Activated CD8-positive, alpha-beta memory T cell treated with anti-CD3 and anti-CD28 coated beads for 1 hour (primary cell): ENCODE measurements at places on chromosomes 4 and X.

GRCh38 chr4:40530961-40531635 lies 98.6 kb downstream of the RBM47 start:
- no peak for DNase-seq

DNA sequence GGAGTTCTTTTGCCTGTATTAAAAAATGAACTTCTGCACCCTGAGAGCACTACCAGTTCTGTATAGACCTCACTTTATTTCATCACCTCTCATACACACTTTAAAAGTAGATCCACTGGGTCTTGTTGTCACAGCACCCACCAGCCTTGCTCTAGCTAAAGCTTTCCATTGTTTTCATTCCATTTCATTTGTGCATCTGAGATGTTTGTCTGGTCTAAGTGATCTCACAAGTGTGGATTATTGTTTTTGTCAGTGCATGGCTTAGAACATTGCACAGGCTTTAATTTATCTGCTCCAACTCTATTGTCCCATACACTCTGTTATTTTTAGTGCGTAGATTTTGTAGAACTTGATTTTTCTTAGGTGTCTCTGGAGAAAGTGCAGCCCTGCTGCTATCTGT lies 1157.5 kb upstream of the PABPC4L start:
- no peak for DNase-seq

DNA sequence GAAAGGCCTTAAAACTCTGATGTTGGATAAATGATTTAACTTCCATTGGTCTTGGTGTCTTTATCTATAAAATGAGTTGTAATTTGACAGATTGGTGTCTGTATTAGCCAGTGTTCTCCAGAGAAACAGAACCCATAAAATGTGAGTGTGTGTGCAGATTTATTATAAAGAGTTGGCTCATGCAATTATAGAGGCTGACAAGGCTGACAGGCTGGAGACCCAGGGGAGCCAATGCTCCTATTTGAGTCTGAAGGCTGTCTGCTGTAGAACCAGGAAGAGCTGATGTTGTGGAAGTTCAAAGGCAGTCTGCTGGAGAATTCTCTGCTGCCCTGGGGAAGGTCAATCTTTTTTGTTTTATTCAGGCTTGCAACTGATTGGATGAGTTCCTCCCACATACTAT lies 131.7 kb downstream of the SLC4A4 start:
- no peak for DNase-seq

GRCh38 chrX:16436348-16437188 lies 213.4 kb upstream of the S100G start:
- peak; percentile 12 for DNase-seq

- no peak for DNase-seq
Observed at GRCh38 chr4:8209181-8209874, 10.2 kb downstream of the SH3TC1 start.

DNA sequence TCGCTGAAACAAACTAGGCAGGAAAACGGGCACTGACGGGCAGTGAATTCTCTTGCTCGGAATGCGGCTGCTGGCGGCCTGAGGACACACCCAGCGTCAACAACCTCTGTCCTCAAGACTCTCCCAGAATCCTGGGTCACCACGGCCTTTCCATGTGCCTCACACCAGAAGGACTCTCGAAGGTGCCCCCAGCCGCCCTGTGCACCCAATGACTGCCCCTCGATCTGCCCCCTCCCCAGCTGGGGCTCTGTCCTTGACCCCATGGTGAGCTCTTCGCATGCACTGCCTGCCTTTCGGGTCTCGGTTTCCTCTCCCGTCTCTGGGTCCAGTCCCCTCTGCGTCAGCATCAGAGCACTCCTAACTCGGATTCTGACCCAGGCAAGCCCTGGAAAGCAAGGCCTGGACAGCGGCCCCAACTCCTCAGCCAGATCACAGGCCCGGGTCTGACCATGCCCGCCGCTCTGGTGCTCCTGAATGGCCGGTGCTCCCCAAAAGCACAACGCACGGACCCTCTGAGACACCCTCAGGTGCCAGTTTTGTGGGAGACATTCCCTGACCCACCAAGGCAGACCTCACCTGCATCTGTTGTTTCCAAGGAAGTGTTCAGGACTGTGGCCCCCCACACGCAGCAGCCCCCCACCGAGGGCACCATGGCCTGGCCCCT lies 56.0 kb downstream of the ACOX3 start:
- DNase-seq = no peak

DNA sequence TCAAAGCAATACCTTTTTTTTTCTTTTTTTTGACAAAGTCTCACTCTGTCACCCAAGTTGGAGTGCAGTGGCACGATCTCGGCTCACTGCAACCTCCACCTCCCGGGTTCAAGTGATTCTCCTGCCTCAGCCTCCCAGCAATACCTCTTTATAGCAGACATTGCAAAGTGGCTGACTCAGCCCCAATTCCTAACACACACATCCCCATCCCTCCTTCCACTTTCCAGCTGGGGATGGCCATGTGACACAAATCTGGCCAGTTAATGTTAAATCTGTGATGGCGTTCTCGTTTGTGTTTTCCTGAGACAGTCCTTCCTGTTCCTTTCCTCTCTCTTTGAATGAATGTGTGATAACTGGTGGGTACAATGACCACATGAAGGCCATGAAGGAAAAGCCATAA lies 276.2 kb upstream of the KLF3 start:
- DNase-seq = no peak

DNA sequence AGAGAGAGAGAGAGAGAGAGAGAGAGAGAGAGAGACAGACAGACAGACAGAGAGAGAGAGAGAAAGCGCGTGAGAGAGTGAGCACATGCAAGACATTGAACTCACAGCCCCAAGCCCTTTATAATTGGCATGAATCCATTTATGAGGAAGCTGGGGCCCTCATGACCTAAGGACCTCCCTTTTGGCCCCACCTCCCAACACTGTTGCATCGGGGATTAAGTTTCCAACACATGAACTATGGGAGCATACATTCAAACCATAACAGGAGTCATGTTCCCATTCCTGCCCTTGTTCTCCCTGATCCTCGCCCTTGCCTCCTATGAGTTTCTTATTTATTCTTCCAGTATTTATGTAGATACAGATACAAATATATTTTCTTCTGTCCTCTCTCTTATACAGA lies 269.8 kb upstream of the ARX start:
- no peak for DNase-seq

DNA sequence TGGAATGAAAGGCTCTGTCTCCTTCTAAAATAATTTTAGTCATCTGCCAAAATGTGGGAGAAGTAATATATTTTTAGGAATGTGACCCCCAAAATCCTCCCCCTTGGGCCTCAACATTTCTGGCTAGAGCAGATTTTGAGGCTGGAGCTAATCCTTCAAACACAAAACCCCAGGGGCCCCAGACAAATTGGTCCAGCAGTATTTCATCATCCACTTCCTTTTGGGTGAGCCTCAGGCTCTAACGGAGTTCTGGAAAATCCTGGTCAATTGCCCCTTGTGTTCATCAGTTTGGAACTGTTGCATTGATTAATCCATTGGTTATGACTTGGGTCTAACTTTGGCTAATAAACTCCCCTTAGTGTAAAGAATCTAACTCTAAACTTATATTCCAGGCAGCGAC lies 67.4 kb upstream of the PCDH19 start:
- no peak for DNase-seq

GRCh38 chr4:42436928-42437565 lies 39.8 kb downstream of the SHISA3 start:
- DNase-seq = no peak

GRCh38 chr4:112145790-112146501 lies 692 bp downstream of the FAM241A start:
- no peak for DNase-seq

GRCh38 chr4:11881947-11882346 lies 453.3 kb upstream of the HS3ST1 start:
- DNase-seq = no peak

- no peak for DNase-seq
Observed at GRCh38 chrX:102765809-102766208, 45.3 kb downstream of the GPRASP3 start.

DNA sequence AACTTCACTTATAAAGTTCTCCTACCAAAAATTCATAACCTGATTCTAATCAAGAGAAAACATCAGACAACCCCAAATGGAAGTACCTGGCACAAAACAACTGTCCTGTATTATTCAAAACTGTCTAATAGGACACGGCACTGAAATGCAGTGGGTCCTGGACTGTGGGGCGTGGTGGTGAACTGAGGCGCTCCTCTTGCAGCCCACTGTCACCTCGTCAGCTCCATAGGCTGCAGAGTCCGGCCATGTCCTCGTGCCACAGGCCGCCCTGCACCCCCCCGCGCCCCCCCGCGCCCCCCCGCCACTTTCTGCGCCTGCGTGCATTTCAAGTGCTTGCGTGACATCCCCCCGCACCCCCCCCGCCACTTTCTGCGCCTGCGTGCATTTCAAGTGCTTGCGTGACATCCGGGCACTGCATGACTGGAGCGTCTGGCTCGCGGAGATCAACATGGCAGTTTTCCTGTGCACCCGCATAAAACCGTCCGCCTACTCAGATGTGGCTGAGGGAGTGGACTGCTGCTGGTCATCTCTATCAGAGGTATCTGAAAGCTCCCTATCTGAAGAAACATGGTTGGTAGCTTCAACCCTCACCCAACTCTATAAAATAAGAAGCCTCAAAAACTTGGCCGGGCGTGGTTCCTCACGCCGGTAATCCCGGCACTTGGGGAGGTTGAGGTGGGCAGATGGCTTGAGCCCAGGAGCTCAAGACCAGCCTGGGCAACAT lies 28.8 kb downstream of the ATXN3L start:
- no peak for DNase-seq

GRCh38 chr4:15690020-15690809 lies 8.6 kb downstream of the FAM200B start:
- DNase-seq = no peak

DNA sequence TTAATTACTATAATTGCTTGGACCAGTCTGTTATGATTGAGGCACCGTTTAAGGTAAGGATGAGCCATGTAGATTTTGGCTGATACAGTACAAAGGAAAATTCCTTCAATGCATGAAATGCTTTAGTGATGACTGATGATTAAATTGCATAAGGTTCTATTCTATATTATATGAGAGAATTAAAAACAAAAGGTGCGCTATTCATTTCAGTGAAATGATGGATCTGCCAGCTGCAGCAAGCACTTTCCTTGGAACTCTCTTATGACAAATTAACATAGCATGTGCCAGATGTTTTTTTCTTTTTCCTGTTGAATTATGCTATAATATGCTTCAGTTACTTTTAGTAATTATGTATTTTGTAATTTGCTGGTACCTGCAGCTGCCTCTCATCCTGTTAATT lies 98.5 kb downstream of the JADE1 start:
- no peak for DNase-seq

DNA sequence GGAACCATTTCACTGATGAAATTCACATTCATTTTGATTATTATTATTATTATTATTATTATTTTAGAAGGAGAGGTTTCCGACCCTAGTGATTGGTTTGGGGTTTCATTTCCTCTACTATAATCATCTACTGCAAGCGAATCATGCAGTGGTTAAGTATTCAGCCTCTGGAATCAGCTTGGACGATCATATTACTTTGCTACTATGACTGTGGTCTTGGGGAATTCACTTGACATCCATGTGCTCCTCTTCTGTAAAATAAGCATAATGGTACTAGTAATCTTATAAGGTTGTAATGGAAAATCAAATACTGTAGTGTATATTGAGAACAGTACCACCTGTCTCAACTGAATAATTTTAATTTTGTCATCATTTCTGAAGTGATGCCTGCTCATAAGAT lies 132.1 kb upstream of the SLC4A4 start:
- no peak for DNase-seq

DNA sequence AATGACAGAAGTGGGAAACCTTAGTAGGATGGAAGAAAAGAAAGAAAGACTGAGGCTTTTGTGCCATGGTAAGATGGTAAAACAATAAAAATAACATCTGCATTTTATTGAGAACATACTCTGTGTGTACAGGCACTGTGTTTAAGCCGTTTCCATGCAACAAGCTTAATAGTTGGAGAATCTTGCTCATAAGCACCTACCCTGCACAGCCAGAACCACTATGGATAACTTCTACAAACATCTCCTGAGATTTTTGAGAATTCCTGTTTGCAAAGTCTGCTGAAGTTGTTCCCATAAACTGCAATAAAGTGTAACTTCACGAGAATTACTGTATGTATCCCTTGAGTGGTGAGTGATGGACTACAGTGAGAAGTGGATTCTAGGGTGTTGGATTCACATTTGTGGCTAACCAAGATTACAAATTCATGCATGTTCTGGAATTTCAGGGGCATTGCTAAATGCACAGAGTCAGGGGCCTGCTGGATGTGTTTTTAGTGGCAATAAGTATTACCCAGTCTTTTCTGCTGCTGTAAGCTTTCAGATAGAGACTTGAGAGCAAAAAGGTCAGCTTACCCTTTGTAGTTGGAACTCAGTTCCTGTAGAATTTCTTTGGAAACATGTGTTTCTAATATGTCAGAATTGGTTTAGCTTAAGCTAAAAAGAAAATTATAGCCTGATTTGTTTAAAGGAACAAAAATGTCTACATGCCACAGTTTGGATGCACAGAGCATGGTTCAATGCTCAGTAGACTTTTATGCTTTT lies 132.5 kb downstream of the AFF1 start:
- no peak for DNase-seq

GRCh38 chr4:89468602-89469001 lies 161.0 kb upstream of the GPRIN3 start:
- no peak for DNase-seq

DNA sequence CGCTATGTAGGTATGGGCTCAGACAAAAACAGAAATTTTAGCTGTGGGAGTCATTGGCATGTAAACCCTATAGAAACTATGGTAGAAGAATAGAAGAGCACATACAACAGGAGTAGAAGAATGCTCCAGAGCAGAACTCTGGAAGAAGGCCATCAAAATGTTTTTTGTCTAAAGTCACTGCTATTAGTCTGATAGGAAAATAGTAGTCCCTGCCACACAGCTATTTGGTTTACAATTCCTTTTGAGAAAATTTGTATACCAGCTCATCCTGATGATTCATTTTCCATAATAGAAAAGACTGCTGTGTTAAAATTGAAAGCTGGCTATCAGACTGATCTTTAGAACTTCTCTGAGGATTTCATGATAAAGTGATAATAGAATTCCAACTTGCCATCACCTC lies 32.8 kb upstream of the ADAD1 start:
- DNase-seq = no peak

GRCh38 chrX:112820364-112821268 lies 20.0 kb downstream of the AMOT start:
- no peak for DNase-seq

DNA sequence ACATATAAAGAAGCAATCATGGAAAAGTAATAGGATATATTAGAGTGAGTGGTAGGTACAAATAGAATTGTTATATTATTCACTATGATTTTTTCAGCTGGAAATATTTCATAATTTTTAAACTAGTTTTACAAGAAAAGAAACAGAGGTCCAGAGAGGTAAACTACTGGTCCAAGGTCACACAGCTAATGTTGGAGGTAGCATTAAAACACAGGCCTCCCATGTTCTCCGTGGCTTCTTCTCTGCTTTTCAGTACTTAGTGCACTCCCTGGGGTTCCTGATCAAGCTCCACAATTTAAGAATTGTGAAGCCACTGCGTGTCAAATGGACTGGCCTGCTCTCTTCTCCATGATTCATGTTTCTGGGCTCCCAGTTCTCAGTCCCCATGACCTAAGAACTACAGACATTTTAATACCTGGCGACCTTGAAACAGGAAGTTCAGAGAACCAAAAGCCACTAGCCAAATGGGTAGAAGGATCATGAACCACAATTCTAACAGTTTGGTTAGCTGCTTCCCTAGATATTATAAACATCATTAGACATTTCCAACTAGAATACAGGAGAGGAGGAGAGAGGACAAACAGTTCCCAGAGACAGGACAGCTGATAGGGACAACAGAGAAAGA lies 172.0 kb upstream of the KLF3 start:
- DNase-seq = no peak
